Stimulated activated CD8-positive, alpha-beta memory T cell treated with anti-CD3 and anti-CD28 coated beads, Interleukin-12 subunit alpha, Interleukin-12 subunit beta, amount 100 ng/mL, for 4 hours (primary cell): ENCODE measurements at places on chromosomes 1 and 21.

DNA sequence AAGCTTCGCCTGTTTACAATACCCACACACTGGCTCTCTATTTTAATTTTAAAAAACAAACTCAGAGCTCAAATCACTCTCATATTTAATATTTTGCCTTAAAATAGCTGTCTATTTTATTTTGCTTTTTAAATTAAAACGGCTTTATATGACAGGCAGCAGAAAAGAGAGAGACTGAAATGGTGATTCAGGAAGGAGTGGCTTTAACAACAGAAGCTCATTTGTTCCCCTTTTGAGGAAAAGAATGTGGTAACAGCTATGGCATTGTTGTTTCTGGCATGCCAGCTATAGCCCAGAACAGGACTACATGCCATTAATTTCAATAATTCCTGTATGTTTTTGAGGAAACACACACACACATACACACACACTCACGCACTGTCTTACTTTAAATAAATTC, 234.2 kb upstream of the PTBP2 start:
- DNase-seq, result no peak

- no peak for DNase-seq
These were observed 3.7 kb downstream of the TCHH start for GRCh38 chr1:152111515-152111968.

GRCh38 chr1:193256019-193256418, 69.6 kb upstream of the B3GALT2 start:
- no peak for DNase-seq

GRCh38 chr1:244801246-244801645, 34.2 kb upstream of the COX20 start:
- DNase-seq, result peak; percentile 19

DNA sequence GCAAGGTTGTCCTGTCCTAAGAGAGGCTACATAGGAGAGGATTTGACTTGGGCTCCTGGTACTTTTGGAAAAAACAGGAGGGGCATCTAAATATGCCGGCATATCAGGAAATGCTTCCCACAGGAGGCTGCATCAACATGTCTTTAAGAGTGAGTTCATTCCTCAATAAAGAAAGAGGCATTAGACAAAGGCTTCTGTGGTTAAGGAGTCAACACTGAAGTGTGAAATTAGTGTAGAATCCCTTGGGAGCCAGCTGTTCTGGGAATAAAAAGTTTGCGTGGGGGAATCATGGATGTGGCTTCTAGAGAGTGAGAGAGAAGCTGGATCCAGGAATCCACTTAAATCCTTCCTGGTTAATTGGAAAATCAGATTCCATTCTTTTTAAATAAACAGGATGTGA, 69.5 kb downstream of the DNM3 start:
- DNase-seq, result no peak

GRCh38 chr1:215001419-215002021, 81.0 kb upstream of the KCNK2 start:
- no peak for DNase-seq

GRCh38 chr1:183234660-183235476, 48.8 kb downstream of the LAMC2 start:
- DNase-seq, result no peak

DNA sequence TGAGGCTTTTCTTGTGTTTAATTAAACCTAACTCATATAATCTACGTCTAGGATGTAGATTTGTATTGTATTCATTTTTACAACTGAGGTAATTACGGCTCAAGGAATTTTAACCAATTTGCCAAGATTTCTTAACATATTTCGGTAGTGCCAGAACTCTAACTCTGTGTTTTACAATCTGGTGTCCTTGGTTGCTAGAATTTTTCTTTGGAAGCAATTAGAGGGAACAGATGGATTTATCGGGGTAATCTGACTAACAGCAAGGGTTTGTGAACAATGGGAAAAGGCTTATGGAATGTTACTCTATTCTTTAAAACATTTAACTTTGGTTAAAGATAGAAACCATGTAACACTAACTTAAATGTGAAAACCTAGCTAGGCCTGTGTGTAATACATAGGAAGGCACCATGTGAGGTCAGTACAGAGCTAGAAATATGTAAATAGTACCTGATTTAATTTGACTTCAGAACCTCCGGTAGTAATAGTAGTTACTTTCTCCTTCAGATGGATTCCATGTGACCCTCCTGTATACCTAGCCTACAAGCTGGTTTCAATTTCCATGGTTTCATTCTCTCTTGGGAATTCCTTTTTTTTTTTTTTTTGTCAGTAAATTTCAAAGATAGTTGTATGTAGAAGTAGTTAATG, 1.2 kb downstream of the MTF2 start:
- DNase-seq, result no peak

GRCh38 chr1:232477728-232478127, 152.2 kb downstream of the SIPA1L2 start:
- DNase-seq, result no peak

DNA sequence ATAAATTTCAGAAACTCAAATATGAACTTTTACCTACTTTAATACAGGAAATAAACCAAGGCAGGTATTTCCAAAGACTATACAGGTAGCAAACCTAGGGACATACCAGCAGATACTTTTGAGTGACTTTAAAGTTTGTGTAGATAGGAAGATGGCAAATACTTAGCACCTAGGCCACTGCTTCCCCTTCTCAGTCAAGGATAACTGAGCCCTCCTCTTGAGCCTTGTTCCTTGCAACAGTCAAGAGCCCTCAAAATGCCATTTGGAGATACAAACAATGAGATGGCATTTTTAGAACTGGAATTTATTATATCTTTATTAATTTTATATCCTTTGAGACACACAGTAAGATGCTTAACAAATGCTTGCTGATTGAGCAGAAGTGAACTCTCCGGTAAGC, 65.9 kb downstream of the LPGAT1 start:
- no peak for DNase-seq

GRCh38 chr1:152884085-152884484, 6.0 kb downstream of the SMCP start:
- DNase-seq, result no peak

DNA sequence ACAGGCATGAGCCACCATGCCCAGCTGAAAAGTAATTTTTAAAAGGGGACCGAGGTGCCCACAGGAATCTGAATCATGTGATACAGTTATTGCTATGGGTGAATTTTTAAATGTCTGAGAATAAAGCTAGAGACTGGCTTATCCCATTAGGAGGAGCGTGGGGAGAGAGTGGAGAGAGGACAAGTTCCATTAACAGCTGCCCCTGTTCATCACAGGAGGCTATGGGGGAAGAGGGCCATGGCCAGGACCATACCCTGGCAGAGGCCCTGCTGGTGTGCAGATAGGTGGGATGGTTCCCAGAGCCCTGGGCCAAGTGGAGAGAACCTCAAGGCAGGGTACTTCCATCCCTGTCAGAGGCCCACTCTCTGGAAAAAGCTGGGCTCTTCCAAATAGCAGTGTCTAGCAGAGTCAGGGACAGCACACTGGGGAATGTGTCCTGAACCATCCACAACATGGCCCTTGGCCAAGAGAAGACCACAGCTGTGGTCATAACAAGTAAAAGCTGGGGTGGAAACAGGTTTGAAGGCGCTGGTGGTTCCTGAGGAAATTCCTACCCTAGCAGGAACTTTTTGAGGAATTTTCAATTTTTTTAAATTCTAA, 13.7 kb upstream of the ZNF691 start:
- no peak for DNase-seq

DNA sequence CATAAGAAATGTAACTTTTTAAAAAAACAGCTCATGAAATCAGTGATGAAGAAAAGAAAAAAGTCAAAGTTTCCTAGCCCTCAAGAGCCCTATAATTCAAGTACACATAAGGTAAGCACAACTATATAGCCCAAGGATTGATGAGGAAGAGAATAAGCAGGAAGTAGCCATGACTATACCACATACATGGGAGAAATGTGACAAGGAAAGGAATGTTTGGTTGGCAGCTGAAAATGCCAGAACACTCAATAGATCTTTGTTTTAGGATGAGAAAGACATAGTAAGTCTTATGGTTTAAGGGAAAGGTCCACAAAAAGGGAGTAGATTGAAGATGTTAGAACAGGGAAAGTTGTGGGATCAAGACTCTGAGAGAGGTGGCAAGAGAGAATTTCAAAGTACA, 5.7 kb downstream of the DOCK7 start:
- DNase-seq, result no peak

DNA sequence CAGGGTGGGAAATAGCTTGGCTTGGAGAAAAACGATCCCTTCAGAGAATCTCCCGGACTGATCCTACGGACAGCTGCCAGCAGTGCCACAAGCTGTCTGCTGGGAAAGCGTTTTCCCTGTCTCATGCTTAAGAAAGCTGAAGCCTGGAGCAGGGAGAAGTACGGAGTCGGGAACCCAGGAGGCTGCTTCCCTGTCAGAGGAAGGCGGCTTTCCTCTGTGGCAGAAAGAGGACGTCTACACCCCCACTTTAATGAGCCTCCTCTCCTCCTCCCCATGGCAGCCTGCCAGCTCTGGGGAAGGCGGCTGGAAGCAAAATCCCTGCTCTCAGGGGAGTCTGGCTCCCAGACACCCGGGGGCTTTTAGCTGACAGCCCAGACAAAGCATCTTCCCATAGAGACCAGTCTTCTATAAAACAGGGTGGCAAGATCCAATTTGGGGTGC, 7.3 kb downstream of the KIF21B start:
- no peak for DNase-seq

DNA sequence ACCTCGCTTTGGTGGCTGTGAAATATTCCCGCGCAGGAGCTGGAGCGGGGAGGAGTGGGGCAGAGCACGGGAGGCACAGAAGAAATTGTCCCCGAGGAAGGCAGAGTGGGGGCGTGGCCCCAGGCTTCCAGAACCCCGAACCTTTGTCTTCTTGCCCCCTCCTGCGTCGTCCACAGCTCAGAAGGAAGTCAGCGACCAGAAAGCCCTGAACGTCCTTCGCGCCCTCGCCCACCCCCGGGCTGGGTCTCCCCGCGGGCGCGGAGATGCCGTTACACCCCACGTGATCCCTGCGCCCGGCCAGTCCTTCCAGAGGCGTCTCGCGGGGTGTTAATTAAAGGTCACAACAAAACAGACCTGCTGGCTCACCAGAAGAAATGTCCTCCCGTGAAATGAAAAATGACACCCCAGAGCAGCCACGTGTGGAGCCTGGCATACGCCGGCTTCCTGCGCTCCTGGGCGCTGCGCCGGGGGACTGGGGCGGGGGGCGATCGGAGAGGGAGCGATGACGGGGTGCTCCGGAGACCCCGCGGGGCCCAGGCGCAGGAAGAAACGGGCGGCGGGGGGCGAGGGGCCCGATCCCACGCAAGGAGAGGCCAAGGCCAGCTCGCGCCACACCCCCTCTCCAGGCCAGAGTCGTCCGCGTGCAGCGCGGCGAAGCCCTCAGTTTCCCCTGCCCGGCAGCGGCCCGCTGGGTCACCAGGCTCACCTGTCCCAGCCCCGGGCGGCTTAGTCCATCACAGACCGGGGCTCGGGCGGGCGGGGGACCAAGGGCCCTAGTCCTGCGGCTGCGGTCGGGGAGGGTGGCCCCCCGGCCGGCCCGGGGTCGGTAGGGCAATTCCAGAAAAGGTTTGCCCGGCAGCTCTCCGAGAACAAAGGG, 995 bp upstream of the KIF26B start:
- DNase-seq, result no peak

DNA sequence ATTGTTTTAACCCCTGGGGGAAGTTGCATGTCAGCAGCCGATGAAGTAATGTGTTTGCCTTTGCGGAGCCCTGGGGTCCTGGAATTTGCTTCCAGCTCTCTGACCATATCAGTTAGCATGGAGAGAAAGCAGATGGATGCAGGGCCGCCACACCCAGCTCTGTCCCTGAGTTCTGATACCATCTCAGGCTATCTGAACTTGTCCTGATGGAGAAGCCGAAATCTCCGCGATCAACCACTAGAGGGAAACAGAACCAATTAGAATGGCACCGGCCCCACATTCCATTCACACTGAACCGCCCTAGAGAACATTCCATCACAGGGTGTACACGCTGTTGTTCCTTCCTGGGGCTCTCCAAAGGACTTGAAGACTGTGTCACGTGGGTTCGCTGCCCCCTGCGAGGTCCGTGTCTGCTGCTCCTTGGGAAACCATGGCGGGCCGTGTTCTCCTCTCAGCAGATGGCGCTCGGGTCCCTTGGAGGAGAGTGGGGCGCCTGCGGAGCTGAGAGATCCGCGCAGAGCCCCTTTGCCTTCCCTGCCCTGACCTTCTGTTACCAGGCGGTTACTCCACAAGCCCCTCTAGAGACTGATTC, 75.4 kb downstream of the ABCA4 start:
- no peak for DNase-seq

DNA sequence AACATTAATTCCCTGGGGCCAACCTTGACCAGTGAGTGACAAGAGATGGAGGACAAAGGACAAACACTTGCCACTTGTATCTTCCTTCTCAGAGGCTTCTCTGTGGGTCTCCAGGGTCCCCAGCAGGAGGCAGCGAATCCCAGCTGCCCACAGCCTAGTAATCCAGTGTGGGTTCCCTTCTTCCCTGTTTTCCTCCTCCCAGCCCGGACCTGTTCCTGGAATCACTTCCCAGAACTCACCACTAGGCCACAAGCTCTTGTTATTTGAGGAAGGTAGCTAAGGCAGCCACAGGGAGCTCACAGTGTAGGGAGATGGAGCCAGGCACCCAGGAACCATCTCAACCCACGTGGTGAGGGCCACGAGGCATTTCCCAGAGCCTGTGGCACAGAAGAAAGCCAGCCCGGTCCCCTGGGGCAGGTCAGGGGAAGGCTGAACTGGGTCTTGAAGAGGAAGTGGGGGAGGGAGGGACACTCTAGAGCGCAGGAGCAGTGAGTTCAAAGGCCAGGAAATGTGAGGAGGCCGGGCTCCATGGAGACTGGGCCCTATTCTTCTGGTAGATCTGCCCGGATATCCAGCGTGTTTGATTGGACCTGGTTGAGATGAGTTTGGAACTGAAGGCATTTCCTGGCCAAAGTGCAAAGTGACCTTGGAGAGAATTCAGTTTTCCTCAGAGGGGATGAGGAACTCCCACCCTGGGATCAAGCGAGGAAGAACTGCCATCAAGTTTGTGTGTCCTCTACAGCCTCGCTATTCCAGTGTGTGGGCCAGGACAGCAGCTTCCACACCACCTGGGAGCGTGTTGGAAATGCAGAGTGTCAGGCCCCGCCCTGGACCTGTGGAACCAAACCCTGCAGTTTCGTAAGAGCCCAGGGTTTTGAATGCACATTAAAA, 20.3 kb upstream of the C2CD2 start:
- no peak for DNase-seq

DNA sequence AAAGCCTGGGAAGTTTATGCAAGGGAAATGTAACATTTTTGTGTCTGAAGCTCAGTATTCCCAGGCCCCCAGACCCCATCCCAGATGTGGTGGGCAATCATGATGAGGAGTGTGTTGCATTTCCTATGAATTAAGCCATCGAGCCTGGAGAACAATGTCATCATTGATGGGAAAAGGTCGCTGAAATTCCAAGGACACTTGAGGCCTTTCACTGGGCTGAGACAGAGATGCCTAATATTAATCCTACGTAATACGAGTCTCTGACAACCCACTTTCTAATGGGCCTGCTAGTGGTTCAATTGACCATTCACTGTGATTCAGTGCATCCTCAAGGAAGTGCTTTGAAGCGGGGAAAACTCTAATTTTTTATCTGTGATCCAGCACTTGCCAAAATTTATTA, 291.6 kb downstream of the PLPP3 start:
- no peak for DNase-seq

GRCh38 chr1:39877980-39878956, 5.0 kb downstream of the TRIT1 start:
- no peak for DNase-seq
